ENCODE measurements at places on chromosomes 2 and 18.
A peak's percentile ranks its signal among the peaks of the same experiment; 100 is the strongest.

DNA sequence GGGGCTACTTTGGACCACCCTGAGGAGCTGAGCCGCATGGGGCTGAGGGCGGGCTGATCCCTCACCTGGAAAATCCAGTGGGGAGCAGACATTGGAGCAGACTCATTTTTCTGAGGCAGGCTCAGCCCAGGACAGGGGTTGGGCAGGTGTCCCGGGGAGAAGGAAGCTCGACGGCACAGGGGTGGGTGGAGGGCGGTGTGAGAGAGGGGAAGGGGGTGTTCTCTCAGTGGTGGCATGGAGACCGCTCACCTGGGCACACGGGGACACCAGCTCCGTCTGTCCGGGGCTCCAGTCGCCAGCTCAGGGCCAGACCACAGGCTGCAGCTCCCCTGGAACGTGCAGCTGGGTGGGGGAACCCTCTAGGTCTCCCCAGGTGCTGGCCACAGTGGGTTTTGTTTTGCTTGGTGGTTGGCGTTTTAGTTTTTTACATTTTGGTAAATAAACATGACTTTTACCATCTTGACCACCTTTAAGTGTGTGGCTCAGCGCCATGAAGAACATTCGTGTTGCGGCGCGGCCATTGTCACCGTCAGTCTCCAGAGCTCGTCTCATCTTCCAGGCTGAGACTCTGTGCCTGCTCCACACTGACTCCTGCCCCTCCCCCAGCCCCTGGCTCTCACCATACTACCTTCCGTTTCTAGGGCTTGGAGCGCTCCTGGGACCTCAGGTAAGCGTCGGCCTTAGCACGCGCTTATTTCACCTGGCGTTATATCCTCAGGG lies 4.3 kb upstream of the MAB21L4 start:
- no peak for DNase-seq

DNA sequence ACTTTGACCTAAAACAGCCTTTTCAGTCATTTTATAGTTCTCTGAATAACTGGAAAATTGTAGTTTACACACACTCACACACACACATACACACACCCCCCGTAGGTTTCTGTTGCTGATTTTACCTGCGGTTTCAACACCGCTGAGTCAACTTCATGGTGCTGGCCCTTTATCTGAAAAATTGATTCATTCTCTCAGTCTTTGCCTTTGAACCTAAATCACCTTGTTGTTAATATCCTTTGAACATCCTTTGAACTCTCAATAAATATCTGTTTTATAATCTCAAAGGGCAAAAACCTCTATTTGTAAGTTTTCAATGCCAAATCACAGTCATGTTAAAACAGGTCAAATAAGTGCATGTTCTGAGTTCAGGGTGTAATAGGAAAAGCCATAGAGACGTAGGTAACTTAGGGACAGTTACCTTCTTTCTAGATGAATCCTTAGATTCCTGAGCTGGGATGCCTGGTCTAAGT lies 109.0 kb upstream of the BZW1 start:
- DNase-seq, result peak; percentile 71

DNA sequence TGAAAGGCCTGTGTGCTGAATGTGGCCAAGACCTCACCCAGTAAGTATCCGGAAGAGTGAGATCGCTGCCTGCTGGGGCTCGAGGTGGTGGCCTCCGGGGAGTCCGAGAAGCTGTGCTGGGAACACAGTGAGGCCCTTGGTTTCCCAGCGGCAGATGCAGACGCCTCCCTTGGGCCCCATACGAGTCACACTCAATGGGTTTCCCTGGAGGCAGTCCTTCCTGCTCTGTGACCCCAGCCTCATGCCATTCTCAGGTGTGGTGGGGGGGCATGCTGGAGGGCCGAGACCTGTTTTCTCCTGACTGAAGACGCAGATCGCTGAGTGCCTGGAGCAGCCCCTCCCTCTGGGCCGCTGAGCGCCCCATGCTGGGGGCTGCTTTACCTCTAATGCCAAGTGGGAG lies 15.7 kb downstream of the CTDP1 start:
- DNase-seq, result no peak

DNA sequence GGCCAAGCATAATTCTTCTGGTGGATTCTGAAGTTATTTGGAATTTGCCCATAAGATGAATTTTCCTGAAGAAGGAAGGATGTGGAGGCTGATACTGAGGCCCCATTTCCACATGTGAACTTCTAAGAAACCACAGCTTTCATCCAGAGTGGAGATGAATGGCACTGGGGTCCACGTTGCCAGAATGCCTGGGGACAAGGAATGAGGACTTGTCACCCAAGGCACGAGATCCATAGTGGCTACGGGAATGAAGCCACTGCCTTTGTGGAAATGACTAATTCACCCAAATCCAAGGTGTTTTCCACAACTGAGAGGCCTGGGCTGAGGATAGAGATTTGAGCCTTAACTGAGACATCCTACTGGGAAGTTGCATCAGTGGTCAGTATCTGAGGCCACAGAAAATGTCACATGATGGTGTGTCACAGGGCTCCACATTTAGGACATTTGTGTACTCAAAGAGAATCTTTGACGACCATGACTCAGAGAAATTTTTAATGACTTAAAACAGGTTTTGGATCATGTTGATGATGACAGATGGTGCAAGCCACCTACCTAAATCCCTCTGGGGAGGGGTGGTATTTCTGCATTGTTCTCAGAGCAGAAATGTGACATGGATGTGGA lies 286.1 kb downstream of the SOX11 start:
- DNase-seq, result no peak
